Tibial nerve (tissue), 4 donors: ENCODE measurements at places on chromosomes 2 and 18. TPM values are rescaled to one million over a fixed set of nuclear protein-coding genes. Genes with fewer than 3 reads are reported as not detected.

WNT10A gene
- total RNA-seq, result not detected

GYPC gene
- total RNA-seq, result 68.8 TPM

TNFAIP6 gene
- 6.7 TPM for total RNA-seq

CEBPZ gene
- total RNA-seq, result 27.1 TPM

RTTN gene
- 25.5 TPM for total RNA-seq

TOGARAM2 gene
- 10.5 TPM for total RNA-seq

ITPRID2 gene
- 230 TPM for total RNA-seq

ACOXL gene
- not detected for total RNA-seq

VSNL1 gene
- total RNA-seq, result not detected

RASGRP3 gene
- total RNA-seq, result 3.7 TPM

ARHGAP15 gene
- 22.6 TPM for total RNA-seq
